Ecto neural progenitor cell (in vitro differentiated cells): ENCODE measurements at places on chromosomes 1 and 21.

- DNase-seq: no peak
These were observed 26.1 kb upstream of the MTMR11 start for GRCh38 chr1:149962736-149963135.

DNA sequence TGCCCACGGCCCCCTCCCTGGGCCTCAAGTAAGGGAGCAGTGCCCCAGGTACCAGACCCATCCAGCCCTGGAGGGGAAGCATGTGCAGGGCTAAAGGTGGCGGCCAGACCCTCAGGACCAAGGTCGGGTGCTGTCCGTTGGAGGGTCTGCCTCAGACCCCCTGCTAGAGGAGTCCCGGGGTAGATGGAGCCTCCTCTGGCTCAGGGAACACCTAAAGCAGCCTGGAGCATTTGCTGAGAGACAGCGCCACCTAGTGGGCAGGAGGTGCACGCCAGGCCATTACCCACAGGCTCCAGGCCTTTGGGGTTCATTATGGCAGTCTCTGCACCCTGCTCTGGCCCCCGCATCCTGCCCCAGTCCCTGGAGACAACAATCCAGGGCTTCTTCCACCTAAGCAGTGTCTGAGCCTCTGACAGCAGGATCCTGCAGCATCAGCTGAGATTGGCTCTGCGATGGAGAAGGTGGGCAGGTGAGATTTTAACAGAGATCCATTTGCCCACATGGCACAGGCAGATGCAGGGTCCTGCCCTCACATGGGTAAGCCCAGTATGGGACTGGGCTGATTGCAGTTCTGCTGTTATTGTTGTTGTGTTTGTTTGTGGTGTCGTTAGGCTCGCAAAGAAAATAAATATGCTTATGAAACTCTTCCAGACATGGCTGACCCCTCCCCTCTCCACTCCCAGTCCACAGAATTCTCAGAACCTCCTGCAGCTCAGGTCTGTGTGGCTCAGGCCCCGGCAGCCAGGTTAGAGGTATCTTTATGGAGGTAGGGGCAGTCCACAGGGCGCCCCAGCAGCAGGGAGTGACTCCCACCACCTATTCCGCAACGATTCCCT is 42.4 kb downstream of the CTNNBIP1 start:
- peak; percentile 88 for DNase-seq

- DNase-seq: no peak
These were observed 21.1 kb downstream of the SMAP2 start for GRCh38 chr1:40394491-40395172.

DNA sequence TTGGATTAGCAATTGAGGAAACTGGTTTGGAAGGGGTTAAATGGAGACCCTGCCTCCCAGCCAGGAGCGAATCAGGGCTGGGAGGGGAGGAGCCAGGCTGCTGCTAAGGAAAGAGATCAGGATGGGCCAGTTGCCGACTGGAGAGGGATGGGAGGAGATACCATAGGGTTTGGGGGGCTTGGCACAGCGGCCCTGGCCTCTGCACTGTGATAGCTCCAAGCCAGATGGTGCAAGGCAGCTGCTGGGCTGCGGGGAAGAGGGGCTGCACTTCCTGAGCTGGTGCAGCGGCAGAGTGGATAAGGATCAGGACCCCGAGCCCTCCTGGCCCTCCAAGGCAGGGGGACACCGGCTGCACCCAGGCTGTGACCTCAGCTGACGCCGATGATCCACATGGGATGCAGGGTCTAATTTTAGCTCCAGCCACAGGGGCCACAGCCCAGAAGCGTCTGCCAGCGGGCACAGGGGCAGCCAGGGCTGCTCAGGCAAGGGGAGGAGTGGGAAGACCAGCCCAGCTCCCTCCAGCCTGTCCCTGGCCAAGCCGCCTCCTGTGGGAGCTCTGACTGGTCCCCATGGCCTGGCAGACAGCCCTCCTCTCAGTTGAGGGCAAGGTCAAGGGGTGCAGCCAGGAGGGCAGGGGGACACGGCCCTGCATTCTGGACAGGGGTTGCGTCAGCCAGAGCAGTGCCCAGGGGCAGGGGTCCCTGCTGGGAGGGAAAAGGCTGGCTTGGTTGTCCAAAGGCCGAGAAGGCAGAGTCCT is at the start of gene EXTL1:
EXTL1 (plus strand) TSS at position 129 of the 757 bp plus-strand sequence. CDS start 872 bp downstream, outside the sequence.
- DNase-seq: peak; percentile 83

DNA sequence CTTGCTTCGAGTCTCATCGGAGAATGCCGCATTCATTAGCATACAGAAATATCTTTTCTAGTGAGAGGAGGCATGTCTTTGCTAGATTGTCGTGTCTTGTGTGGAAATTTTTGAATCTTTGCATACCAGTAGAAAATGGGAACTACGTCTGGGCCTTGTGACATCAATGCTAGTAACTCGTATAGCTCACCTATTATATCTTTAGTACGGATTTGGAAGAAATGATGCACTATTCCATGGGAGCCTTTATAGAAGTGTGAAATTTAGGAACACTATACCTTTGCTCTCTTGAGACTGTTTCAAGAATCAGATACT is 835 bp downstream of the UHMK1 start:
- no peak for DNase-seq

DNA sequence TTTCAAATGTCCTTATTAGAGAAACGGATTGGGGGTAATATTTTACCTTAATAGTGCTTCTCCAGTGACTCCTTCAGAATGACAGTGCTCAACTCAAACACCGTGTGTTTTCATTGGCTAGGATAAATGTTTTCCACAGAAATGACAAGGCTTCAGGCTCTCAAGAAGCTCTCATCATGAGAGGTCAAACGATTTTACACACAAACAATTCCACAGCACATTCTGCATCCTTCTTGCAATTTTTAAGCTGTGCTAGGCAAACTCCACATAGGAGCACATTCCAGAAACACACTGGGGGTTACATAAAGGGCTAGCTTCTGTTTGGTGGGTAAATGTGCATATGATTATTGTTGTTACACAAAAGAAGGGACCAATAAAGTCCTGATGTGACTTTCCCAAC is 75.5 kb upstream of the IPO9 start:
- no peak for DNase-seq

- no peak for DNase-seq
These were observed 15.9 kb downstream of the MCM3AP start for GRCh38 chr21:46269466-46269865.

GRCh38 chr1:174206148-174206836 is 47.0 kb downstream of the RABGAP1L start:
- no peak for DNase-seq

DNA sequence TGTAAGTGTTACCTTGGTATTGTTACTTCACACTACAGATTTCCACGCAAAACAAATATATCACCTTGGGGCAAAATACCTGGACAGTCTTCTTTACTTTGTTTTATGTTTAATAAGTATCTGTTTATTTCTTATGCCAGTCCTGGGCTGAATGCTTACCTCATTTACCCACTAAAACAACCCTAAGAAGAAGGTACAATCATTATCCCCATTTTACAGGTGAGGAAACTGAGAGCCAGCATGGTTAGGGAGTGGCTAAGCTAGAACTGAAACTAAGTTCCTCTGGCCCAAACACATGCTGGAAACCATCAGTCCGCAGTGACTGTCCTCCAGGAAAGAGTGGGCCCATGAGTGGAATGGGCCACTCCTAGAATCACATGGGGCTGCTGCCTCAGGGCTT is 13.0 kb upstream of the GUCA2B start:
- DNase-seq: no peak

GRCh38 chr21:35225573-35225972 is 176.5 kb upstream of the RUNX1 start:
- no peak for DNase-seq

- DNase-seq: peak; percentile 49
These were observed 16.1 kb upstream of the GSTM4 start for GRCh38 chr1:109639841-109640184.

- peak; percentile 15 for DNase-seq
These were observed 9.7 kb downstream of the ZNF692 start for GRCh38 chr1:248849152-248849551.

DNA sequence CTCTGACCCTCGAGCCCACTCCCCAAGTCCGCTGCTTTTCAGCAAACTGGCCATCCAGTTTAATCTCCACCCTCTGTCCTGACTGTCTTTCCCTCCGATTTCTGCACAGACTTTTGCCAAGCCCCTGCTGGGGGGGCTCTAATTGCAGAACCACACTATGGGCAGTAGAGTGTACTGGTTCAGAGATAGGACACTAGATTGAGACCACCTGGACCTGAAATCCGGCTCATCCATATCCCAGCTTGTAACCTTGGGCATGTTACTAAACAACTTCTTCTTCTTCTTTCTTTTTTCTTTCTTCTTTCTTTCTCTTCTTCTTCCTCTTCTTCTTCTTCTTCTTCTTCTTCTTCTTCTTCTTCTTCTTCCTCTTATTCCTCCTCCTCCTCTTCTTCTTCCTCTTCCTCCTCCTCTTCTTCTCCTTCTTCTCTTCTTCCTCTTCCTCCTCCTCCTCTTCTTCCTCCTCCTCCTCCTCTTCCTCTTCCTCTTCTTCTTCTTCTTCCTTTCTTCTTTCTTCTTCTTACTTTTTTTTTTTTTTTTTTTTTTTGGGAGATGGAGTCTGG is 7.7 kb downstream of the LRRC71 start:
- no peak for DNase-seq

- DNase-seq: no peak
These were observed 1.0 kb downstream of the ARPC5 start for GRCh38 chr1:183634429-183635065.

DNA sequence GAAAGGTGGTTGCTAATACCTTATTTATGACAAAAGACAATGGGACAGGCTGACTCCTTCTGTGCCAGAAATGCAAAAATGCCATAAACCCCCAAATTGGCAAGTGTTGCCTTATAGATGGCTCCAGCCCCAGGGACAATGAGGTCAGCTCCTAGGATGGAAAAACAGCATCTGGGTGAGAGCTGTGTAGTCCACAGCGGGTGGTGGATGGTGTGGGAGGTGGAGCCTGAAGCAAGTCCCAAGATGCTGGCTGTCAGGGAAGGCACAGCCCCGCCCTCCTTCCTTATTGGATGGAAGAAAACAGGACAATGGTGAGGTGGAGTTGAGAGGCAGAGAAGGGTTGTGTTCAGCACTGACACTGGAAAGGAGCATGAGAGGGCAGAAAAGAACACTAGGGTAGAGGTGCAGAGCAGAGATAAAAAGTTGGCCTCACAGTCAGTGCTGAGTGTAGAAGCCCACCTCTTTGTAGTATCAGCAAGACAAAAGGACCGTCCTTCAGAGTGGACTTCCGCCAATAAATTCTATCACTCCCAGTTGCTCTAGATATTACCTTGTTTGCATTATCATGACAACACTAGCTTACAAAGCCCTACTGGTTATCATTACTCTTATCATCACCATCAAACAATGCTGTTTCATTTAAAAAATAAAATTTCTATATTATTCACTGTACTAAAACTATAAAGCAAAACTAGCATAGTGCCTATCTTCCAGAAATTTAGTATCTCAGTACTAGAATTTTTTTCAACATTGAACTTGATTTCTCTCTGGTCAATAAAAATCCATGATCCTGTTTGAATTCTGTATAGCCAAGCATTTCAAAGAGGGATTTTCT is 3.7 kb upstream of the SDE2 start:
- peak; percentile 82 for DNase-seq

- DNase-seq: no peak
These were observed 75.7 kb upstream of the KIAA1614 start for GRCh38 chr1:180837020-180837419.

- DNase-seq: no peak
These were observed 36.7 kb upstream of the PRDX6 start for GRCh38 chr1:173440430-173440829.

- DNase-seq: peak; percentile 82
These were observed 95.3 kb downstream of the HIVEP3 start for GRCh38 chr1:41823471-41823870.

DNA sequence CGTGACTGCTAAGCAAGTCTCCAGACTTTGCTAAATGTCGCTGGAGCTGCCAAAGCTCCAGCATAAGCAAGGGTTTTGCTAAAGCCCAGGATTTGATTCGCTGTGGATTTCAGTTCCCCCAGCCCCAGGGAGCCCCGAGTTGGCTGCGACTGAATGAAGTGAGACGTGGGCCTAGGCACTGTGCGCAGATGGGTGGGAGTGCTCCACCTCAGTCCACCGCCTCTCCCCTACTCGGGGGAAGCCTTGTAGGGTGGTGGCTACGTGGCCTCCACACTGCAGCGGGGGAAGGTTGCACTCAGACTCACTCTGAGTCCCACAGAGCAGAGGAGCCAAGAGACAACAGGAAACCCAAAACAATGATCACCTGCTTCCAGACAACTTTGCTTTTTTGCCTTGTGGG is 397.8 kb upstream of the VAMP3 start:
- no peak for DNase-seq

- DNase-seq: no peak
These were observed 16.9 kb upstream of the RAB3B start for GRCh38 chr1:52007215-52008002.

- no peak for DNase-seq
These were observed 35.1 kb upstream of the SEC16B start for GRCh38 chr1:178004926-178005391.

GRCh38 chr1:229296541-229296941 is 25.6 kb downstream of the RAB4A start:
- DNase-seq: no peak

- DNase-seq: no peak
These were observed 541.4 kb upstream of the B3GALT2 start for GRCh38 chr1:193727850-193728249.

DNA sequence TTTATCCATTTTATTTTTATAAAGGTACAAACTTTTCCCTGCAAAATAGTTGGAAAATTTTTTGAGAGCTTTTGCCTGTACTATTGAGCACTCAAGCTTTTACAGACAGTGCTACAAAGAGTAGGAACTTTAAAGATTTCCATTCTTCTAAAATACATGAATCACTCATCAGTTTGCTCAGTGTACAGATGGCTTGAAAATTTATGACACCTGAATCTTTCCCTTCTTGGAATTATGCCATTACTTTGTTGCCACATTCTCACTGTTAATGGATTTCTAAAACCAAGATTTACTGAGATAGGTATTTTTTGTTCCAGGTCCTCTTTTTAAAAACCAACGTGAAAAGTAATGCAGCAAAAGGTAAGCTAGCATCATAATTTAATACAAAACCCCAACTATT is 76.0 kb downstream of the GPATCH2 start:
- no peak for DNase-seq

- no peak for DNase-seq
These were observed 2.2 kb downstream of the TGFB2 start for GRCh38 chr1:218347336-218347722.

- DNase-seq: no peak
These were observed 163.4 kb downstream of the TRIM33 start for GRCh38 chr1:114347431-114348209.

GRCh38 chr1:174022976-174023277 is 770 bp upstream of the RC3H1 start:
- no peak for DNase-seq

GRCh38 chr1:201213926-201214325 is 23.3 kb downstream of the IGFN1 start:
- DNase-seq: no peak

DNA sequence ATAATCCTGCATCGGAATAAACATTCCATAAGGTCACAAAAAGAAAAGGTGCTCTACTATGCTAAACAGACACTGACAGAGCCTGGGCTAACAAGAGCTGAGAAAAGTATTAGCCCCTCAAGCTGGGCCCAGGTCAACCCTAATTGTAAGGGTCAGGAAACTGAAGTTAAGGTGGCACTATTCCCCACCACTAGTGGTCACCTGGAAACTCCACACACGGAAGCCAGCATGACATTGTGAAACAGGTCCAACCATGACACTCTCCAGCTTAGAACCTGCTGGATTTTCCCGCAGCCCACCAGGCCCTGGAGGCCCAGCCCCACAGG is 1.2 kb downstream of the PTTG1IP start:
- no peak for DNase-seq
